ENCODE measurements at places on chromosomes 2 and 18.

DNA sequence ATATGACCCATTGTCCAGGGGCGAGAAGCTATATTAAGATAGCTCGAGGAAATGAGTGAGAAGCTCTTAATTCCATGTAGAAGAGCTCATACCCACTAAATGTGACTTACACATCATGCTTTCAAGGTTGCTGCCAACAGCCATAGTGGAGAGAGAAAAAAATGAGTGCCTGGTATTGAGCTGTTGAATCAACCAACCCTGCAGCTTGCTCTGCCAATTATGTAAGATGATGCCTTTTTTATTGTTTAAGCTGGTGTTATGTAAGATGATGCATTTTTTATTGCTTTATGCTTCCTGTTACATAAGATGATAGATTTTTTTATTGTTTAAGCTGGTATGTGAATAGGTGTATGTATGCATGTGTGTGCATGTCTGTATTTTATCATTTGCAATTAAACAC is 228.2 kb downstream of the CCDC178 start:
- DNase-seq, result no peak

- DNase-seq, result no peak
Observed at GRCh38 chr18:22741318-22741717, 191.8 kb upstream of the RBBP8 start.

DNA sequence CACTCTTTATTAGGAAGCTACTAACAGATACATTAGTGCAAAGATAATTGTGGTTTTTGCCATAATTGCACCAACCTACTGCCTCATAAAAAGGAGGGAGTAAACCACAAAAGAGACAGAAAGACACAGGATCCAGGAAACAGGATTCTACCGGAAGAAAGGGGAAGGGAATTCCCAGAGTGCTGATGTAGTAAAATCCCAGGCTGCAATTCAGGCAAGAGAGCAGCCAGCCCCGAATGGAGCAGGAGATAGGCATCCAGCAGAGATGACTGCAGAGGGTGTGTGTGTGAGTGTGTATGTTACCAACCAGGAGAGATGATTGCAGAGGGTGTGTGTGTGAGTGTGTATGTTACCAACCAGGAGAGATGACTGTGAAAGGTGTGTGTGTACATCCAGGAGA is 84.4 kb downstream of the KCNS3 start:
- DNase-seq, result no peak

DNA sequence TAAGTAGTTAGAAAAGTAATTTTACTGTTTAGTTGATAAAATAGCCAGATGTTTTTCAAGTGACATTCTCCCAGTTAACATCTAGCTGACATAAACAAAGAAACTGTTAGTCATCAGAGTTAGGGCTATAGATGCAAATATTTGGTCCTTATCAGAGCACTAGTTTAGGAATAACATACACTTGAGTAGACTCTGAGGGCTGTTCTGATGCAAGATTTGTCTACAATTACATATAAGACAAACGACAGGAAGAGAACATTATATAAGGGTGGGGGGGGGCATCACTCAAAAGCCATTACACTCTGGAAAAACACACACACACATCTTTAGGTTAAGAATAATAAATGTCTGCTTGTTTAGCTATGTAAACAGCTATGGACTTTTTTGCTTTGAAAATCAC is 554.4 kb upstream of the LRRTM1 start:
- no peak for DNase-seq

- peak; percentile 85 for DNase-seq
Observed at GRCh38 chr2:7007846-7008741, 90.9 kb downstream of the RNF144A start.

DNA sequence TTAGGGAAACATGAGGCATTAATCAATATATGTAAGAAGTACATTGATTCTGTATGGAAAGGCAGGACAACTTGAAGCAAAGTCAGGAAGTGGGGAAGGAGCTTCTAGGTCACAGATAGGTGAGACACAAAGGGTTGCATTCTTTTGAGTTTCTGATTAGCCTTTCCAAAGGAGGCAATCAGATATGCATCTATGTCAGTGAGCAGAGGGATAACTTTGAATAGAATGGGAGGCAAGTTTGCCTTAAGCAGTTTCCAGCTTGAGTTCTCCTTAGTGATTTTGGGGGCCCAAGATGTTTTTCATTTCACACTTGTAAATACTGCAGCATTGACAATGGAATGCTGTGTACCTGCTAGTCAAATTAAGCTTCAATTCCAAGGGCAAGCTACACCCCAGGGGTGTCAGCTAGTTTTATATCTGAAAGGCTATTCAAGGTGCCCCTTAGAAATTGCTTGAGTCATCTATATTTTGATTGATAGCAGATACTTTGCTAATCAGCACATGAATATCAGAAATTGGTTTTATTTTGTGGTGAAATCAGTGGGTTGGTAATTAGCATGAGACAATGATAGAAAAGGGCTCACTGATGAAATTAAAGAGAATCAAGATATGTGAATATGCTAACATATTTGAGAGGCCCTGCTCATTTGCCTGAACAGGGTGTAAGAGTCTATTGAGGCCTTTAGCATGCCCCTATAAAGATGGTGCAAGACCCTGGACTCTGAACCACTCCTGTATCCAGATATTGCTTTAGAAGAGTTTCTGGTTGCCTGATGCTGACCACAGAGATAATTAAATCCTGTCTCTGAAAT is 131.5 kb downstream of the TMEM17 start:
- DNase-seq, result no peak

GRCh38 chr2:169782513-169782912 is 16.2 kb upstream of the SSB start:
- no peak for DNase-seq

GRCh38 chr2:137776697-137777096 is 187.6 kb upstream of the HNMT start:
- no peak for DNase-seq

DNA sequence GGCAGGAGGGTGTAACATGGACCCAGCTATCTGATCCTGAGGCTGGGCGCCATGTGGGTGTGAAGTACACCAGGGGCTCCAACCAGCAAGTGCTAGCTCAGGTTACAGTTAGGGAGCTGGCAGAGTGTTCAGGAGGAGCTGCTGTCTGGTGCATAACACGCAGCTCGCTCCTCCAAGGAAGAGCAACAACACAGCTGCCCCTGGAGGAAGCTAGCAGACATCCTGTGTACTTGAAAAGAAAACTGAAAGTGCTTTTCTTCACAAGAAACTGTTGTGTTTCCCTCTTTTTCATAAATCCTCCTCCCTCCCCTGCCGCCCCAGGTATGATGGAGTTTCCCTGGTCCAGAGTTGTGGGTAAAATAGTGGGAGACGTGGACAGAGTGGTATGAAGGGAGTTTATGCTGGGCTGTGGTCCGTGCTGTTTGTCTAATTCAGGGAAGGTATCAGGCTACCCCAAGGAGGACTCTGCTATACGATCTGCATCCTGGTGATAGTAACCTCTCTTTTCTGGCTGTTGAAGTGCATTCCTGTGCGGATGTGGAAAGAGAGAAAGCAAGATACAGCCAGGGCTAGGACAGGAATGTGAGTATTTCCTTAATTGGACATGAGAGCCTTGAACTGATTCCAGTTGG is 6.1 kb upstream of the LBH start:
- DNase-seq, result no peak

DNA sequence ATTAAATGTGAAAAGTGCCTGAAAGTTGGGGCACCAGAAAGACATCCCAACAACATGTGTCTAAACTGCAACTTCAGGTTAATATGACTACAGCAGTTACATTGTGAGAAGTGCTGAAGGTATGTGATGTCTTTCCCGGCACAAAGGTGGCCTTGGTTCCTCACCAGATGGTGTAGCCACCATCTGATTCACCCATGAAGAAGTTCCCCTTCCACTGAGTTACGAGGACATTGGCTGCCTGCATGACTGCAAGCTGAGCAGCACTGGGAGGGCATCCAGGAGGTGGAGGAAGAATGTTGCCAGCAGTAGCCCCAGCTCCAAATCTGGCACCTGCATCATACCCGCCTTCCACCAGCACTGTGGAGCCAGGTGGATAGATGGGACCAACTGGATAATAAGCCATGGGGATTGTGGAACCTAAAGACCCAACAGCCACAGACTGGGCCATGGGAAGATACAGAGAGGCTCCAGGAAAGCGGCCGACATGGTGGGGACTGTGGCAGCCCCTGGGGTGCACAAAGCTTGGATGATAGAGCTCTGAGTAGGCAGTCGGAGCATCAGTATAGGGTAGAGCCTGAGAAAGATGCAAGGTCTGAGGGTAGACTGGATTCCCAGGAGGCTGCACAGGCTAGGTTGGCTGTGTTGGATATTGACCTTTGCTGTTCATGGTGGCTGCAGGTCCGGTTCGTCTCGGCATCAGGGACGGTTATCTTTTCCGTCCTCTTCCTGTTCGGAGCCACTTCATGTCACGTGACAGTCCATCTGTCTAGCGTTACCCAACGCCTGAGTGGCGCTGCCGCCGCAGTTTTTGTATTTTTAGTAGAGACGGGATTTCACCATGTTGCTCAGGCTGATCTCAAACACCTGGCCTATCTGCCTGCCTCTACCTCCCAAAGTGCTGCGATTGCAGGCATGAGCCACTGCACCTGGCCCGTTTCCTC is 36.9 kb downstream of the SUMO1 start:
- no peak for DNase-seq

- peak; percentile 85 for DNase-seq
Observed at GRCh38 chr2:10844097-10844496, 31.5 kb upstream of the PDIA6 start.

DNA sequence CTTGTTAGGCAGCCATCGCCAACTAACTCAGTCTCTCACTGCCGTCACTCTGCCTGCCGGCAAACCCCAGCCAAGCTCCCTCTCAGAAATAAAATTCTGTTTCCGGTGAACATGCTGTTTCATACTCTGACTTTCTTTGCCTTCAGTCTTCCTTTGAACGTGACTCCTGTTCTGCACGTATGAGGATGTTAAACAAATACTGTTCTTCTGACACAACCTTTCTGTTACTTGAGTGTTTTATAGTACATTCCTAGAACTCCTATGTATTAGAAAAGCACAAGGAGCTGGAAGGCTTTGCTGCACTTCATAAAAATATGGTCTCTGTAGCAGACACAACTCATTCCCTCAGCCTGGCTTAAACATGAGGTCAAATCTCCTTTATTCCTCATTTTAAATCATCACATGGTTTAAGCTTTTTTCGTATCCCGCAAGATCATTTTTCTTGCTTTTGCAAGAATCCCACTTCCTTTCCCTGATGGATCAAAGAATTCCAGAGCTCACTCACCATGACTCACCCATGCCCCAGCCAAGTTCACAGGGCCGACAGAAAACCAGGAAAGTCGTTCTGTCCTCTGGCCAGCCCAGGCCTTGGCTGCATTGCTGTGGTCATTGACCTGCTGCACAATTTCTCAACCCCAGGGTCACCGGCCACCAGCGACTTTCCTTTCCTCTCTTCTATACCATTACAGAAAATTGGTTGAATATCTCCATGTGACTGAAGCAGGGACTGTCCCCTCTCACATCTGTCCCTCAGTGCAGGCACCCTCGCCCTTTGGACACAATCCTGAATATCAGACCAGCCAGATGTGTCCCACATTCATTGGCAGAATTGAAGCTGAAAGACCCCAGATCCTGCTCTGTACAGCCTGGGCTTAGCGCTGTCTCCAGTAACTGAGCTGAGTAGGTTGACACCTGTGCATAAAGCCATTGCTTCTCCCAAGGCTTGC is 183.1 kb upstream of the ARL4C start:
- DNase-seq, result no peak

Data from upper lobe of left lung (tissue), 6 donors.